Activated CD4-positive, alpha-beta T cell treated with anti-CD3 and anti-CD28 coated beads, Interleukin-2, amount 50 U/mL, for 16 hours (primary cell): ENCODE measurements at places on chromosomes 2 and 18.

DNA sequence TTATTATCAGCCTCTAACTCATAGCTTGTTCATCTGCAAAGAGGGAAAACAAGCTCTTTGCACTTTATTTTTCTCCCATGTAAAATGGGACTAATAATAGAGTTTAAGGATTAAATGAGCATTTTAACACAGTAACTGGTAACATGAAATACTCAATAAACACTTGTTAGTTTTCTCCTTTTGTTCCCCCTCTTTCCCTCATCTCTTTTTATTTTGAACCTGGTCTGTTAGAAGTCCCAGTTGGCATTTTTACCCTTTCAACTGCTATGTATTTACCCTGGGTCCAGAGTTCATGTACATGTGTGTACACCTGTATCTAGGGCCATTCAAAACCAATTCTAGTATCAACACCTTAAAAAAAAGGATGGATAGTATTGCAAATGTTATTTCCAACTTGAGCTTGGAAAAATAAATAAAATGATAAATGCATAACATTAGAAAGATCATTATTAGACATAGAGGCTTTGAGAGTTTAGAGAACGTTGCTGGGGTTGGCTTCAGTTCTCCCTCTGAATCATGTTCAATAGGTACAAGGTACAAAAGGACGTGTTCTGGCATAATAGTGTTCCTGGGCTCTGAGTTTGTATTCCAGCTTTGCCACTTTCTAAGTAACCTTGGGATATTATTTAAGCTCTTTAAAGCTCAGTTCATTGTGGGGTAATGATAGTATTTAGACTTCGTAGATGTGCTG is 5.2 kb upstream of the VPS54 start:
- DNase-seq, result no peak

DNA sequence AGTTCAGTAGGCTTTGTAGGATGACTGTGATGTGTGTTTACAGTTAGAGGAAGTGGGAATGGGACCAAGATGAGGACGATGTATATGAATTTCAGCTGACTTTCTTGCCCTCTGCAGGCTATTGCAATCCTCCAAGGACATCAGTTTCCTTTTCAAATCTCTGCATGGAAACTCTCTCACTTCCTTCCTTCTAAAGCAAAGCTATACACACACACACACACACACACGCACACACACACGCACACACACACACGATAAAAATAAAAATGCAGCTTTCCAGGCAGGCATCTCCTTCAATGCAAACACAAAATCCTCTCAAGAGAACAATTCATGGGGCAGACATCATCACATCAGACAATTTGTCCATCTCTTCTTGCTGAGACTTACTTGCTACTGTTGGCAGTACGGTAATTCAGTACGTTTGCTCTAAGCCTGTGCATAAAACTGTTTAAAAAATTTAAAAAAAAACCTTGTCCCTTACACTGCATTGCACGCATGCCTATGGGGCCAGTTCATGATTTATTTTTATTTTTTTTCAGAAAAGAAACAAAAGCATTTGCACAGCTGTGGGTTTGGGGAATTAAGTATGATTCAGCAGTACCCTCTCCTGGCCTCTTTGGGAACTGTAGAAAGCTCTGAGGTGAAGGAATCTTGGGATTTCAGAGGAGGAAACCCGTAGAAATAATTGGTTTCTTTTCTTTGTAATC is 27.1 kb upstream of the ICOS start:
- DNase-seq, result peak; percentile 71

GRCh38 chr2:25400169-25400568 is 58.4 kb upstream of the DNMT3A start:
- no peak for DNase-seq

DNA sequence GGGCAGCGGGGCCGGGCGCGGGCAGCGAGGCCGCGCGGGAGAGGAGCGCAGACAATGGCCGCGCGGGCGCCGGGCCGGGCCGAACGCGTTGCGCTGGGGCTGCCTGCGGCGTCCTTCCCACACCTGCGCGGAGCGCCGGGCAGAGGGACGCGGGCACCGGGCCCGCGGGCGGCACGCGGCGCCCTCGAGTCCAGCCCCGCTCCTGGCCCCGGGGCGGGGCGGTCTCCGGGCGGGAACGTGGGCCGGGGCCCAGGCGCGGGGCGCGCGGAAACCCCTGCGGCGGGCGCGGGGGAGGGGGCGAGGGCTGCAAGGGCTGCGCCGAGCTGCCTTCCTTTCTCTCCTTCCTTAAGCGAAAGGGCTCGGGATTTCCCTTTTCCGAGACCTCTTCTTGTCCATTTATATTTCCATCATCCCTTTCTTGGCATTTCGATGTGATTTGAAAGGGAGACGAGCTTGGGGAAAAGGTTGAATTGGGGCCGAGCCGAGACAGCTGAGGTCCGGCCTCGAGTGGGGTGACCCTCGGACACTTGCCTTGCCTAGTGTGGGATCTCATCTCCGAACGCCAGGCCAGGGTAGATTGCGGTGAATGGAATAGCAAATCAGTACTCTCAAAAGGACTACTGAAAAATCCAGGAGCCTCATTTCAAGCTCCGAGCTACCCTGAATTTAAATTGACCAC is 676 bp downstream of the KLHL23 start:
- peak; percentile 21 for DNase-seq

DNA sequence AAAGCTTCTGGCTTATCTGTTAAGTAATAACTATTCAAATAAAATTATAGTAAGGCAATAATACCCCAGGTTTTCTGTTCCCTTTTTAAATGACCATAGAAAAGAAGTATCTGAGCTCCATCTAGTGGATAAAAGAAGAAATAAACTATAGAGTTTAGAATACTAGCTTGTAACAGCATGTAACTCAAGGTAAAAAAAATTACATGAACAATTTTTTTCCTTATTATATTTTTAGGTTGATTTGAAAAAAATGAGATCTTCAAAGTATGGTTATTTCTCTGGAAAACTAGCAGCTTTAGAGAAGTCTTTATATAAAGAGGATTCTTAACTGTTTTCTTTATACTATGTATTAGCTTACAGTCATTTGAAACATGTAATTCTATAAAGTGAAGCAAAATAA is 58.1 kb downstream of the NCKAP1 start:
- DNase-seq, result peak; percentile 42

DNA sequence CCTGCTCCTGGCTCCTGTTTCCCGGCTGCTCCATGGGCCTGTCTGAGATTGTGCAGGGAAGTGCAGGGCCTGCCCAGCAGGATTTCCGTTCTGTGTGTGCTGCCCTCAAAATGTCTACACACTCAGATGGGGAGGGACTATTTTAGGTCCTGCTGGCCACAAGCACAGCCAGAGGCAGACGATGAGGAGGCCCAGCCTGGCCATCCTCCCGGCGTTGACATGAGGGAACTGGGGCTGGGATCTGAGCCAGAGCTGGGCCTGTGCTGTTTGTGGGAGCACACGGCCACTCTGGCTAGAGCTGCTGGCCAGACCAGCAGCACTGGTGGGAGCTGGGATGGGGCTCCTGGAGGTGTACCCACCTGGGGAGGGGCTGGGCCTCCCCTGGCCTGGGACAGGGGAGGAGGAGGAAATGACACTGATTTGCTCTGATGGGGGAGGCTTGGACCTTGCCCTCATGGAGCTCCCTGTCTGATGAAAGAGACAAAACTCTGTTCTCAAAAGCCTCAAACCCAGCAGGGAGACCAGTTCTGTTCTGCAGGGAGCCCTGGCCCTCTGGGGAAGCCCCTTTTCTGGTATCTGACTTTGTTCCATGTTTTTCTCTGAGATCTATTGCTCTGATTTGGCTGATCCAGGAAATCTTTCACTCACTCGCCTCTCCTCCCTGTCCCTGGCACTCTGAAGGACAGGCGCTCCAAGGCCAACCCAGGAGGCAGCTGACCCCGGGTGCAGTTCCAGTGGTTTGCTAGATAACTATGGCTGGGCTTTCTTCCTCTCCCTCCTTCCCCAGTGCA is 161.8 kb downstream of the DYSF start:
- DNase-seq, result no peak

DNA sequence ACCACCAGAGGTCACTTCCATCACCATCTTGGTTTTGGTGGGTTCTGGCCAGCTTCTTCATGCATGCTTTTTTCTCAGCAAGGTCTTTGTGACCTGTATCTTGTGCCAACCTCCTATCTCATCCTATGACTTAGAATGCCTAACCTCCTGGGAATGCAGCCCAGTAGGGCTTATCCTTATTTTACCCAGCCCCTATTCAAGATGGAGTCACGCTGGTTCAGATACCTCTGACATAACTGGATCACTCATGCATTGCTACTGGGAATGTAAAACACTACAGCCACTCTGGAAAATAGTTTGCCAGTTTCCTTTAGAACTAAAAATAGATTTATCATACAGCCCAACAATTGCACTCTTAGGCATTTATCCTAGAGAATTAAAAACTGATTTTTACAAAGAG is 219.2 kb downstream of the IRS1 start:
- DNase-seq, result no peak

DNA sequence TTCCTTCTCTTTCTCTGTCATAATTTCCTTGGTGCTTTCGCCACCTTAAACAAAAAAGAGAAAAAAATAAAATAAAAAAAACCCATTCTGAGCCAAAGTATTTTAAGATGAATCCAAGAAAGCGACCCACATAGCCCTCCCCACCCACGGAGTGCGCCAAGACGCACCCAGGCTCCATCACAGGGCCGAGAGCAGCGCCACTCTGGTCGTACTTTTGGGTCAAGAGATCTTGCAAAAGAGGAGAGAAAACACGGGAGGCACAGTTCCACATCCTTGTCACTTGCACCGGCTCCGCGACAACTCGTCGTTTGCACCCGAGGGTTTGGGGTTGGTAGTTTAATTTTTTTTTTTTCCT is 1.8 kb upstream of the SP9 start:
- DNase-seq, result no peak

- DNase-seq, result no peak
These were observed 15.0 kb upstream of the DSG1 start for GRCh38 chr18:31302991-31303390.

DNA sequence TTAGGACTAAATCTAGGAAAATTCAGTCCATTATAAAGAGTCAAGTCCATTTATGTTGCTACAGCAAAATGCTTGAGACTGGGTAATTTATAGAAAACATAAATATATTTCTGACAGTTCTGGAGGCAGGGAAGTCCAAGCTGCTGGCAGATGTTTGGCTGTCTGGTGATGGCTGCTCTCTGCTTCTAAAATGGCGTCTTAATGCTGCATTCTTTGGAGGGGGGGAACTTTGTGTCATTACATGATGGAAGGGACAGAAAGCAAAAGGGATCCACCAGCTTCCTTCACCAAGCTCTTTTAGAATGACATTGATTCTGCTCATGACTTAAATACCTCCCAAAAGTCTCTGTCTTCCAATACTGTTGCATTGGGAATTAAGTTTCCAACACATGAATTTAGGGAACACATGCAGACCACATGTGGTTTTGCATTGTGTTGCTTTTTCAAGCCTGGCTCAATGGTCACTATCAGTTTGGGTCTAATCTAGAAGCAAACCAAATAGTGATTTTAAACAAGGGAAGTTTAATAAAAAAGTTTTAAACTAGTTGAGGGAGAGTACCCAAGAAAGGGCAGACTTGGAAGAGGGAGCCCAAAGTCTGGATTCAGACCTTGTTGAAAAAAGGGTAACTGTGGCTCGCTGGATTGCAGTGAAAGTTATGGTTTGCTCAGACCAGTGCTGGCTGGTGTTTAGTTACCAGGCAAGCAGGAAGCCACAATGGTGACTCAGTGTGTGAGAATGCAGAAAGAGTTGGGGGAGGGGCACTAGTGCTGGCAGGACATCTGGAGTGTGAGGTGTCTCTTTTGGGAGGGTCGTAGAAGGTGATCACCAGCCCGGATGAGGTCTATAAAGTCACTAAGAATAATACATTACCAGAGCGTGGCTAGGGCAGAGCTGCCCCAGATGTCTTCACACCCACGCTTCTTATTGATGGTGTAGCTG is 30.8 kb downstream of the C18orf54 start:
- DNase-seq, result peak; percentile 74

DNA sequence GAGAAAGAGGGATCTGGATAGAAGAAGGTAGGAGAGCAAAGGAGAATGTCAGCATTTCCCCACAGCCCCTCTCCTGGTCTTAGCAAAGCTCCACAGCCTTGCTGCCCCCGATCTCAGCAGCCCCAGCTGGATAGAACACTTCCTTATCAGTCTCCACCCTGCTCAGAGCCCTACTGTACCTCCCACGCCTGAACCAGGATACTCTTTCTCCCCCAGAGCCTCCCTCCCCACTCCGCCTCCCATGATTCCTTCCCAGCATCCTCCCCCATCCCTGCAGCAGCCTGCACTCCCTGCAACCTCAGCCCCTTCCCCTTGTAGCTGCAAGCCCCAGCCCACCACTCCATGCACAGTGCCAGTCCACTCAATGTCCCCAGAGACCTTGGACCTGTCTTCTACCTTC is 25.8 kb downstream of the PLB1 start:
- DNase-seq, result no peak

DNA sequence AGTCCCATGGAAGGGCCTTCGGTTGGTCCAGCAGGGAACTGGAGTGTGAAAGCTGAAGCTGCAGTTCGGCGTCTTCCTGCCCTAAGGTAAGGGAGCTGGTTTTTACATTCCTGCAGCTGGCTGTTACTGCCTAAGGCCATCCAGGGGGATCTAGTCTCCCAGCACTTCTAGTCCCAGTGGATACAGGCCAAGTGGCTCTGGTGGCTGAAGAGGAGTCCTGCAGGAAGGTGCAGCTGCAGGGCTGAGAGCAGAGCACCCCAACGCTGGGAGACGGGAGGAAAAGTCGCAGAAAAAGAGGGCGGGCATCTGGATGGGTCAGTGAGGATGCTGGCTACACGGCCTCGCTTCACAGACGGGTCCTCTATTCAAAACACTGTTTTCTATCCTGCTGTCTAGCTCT is 225.0 kb upstream of the HS6ST1 start:
- no peak for DNase-seq

DNA sequence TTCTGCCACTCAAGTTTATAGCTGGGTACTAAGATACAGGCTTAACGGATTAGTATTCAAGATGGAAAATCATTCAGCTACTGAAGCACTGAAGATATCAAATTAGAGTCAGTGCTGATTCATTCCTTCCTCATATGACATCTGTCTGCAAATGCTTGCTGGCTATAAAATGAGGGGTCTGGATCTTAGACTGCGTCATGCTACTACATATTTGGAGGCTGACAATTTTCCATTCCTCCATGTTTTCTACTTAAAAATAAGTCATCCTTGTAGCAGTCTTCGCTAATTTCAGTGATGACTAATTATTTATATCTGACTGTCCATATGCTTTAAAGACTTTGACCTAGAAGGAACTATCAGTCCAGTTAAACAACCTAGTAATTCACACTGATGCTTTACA is 233.4 kb downstream of the RIT2 start:
- DNase-seq, result no peak

DNA sequence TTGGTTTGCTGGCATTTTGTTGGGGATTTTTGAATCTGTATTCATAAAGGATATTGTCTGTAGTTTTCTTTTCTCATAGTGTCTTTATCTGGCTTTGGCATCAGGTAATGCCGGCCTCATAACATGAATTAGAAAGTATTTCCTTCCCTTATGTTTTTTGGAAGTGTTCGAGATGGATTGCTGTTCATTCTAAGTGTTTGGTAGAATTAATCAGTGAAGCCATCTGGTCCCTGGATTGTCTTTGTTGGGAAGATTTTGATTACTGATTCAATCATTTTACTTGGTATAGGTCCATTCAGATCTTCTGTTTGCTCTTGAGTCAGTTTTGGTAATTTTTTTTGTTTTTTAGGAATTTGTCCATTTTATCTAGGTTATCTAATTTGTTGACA is 22.3 kb downstream of the KIAA1328 start:
- no peak for DNase-seq
